ENCODE measurements at places on chromosomes 12 and 14. TPM values are rescaled to one million over a fixed set of nuclear protein-coding genes. Genes with fewer than 3 reads are reported as not detected.

DNA sequence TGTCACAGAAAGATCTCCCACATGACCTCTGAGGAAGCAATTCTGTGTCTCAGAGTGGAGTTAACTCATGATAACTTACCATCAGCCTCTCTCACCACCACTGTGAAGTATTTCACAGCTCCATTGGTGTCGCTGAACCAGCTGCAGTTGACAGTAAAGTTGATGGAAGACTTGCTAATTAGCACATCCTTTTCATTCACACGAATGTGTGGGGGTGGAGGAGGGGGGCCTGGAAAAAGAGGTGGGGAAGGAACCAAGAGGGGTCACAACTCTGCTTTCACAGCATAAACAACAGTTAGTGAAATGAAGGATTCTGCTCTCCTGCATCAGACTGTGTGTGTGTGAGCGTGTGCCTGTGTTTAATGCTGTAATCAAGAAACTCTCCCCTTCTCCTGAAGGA lies 82.1 kb downstream of the PTPRB start:
- DNase-seq, result no peak

DNA sequence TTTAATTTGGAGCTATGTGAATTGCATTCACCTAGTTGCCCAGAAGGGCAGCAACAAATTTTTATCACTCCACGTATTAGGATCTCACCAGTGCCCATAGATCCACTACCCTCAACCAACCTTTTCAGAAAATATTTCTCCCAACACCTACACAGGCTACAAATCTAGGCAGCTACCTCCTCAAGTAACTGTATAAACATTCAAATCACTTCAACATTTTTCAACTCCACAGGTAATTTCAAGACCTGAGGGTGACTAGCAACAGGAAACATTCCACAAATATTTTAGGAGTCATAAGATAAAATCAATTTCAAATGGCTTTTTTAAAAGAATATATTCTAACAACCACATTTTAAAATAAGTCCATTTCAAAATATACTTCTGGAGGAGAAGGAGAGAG lies 12.9 kb downstream of the PHLDA1 start:
- no peak for DNase-seq

GRCh38 chr12:91990525-91990924 lies 155.1 kb downstream of the BTG1 start:
- DNase-seq, result no peak

Gene EML5
- 0.23 TPM for total RNA-seq

DNA sequence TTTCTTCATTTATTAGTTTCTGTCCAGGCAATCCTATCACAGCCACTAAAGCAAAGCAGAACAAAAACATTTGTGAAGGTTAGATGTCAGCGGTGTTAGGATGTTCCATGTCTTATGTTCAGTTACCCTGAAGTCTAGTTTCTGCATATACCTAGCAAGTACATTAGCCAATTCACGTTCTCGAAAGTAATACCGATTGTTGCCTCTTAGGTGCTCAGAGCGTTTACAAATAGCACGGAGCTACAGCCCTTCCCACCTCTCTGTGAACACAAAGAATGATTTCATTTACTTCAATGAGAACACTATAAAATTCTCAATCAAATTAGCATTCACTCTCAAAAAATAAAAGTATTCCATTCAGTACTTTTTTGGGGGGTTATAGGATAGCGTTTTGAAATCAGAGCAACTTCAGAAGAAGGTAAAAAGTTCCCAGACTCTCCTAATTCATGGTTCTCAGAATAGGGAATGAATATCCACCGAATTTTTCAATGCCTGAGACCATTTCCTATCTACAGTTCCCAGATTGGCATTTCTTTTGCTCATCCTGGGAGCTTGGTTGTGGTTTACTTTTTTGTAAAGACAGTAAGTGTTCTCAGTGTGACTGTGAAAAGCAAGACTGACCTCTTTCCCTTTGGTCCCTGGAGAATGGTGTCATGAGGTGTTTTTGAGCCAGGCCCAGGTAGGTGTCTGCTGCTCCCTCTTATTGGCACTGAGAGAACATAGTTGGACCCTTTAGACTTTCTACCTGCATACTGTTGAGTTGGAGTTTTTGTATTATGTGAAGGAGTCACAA lies 488.0 kb upstream of the RGS6 start:
- DNase-seq, result no peak

Gene CCDC92
- total RNA-seq, result 12.7 TPM

DNA sequence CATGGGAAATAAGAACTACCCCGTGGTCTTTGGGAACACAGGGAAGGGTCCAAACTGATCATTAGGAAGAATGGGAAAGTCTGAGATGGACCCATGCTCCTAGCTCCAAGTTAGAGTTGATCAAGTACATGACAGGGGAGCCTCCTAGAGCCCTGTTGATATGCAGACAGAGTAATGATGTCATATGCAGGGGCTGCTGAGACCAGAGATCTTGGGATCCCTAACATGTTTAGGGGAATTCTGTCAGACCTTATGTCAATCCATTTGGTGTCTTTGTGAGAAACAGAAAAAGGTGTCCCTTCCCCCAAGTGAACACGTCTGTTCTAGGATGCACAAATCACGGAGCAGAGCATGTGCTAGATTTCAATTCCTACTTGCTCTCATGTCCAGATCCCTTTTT lies 6.6 kb downstream of the SLC25A21 start:
- no peak for DNase-seq

Gene USP44
- total RNA-seq, result 0.27 TPM

DNA sequence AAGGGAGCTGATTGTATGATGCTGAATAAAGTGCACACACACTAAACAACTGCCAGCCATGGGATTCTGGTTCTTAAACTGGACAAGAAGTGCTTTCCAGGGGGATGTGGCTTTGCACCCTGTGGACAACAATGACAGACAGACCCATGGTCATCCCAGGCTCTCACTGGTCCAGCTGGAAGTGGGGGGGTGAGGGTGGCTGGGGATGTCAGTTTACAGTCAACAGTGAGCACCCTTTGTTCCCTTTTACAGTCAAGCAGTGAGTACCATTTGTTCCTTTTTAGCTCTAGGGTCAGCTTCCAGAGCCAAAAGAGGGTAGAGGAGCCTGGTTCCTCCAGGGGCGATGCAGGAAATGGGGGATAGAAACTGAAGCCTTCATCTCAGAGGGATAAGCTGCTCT lies 100.7 kb downstream of the SMOC1 start:
- no peak for DNase-seq

- no peak for DNase-seq
Observed at GRCh38 chr14:34425095-34425851, 36.8 kb downstream of the SPTSSA start.

- DNase-seq, result peak; percentile 3
Observed at GRCh38 chr12:4356041-4356327, 23.5 kb downstream of the FGF23 start.

Gene NUAK1
- 4.9 TPM for total RNA-seq

DNA sequence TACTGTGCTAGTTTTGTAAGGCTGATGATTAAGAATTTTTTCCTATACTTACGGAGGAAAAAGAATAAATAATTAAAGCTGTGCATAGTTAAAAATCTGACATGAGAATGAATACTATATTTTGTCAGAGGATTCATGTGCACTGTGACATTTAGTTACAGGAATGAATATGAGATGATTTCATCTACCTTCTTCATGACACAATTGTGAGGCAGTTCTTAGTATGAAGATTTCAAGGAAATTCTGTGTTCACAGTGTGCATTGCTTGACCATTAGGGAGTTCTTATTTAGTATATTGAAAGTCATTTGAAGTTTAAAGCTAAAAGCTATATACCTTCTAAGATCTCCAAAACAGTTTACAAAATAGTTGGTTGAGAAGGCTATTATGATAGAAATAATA lies 70.1 kb downstream of the ATF7IP start:
- DNase-seq, result no peak

GRCh38 chr12:72111706-72112105 lies 160.5 kb upstream of the TRHDE start:
- DNase-seq, result no peak

DNA sequence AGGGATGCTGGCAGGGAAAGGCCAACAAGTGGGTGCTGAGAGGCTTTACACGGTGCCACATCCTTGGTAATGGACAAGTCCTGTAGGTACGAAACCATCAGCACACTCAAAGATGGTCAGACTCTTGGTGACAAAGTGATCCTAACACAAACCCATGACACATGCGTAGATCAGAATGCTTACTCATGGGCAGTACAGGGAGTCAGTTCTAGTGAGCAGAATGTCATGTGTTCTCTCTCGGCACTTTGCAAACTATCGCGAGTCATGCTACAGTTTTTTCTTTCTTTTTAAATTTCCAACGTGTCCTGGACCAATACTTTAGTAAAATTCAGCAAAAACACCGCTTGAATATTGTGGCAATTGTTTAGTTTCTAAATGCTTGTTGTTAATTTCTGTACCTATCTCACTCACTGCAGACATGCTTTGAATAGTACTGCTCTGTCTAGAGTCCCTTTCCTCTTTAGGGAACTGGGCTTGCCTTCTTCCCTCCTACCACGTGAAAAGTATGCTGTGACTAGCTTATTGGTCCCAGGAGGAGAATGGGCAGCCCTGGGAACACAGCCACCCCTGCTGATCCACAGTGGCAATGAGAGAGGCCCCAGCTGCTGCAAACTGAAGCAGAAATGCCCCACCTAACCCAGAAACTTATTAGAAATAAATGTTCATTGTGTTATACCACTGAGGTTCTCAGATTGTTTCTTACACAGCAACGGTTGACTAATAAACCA lies 62.4 kb downstream of the UBR7 start:
- DNase-seq, result no peak

- DNase-seq, result no peak
Observed at GRCh38 chr14:68550338-68550715, 242.5 kb downstream of the ZFP36L1 start.

- no peak for DNase-seq
Observed at GRCh38 chr12:1619587-1619986, 9.4 kb upstream of the WNT5B start.

DNA sequence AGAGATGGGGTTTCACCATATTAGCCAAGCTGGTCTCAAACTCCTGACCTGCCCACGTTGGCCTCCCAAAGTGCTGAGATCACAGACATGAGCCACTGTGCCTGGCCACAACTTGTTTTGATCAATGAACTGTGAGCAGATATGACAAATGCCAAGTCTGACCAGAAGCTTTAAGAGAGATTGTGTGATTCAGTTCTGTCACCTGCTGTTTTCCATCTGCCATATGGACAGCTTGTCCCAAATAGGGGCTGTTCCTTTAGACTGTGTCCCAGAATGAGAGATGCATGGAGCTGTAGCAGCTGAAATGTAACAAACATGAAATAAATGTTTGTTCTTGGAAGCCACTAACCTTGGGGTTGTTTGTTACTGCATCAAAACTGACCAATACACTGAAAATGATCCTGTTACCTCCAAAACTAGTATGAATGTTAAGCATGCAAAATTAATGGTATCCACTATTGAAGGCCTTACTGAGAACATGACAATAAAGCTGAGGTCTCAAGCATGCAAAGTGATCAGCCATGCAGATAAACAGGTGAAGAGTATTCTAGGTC lies 65.9 kb upstream of the MED13L start:
- DNase-seq, result no peak

DNA sequence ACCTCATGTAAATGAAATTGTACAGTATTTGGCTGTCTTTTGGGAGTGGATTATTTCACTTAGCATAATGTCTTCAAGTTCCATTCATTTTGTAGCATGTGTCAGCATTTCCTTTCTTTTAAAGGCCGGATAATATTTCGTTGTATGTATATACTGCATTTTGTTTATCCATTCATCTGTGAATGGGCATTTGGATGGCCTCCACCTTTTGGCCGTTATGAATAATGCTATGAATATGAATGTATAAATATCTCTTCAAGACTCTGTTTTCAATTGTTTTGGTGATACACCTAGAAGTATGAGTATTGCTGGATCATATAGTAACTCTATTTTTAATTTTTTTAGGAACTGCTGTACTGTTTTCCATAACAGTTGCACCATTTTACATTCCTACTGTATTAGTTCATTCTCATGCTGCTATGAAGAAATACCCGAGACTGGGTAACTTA lies 164.9 kb downstream of the DYRK2 start:
- peak; percentile 78 for DNase-seq

DNA sequence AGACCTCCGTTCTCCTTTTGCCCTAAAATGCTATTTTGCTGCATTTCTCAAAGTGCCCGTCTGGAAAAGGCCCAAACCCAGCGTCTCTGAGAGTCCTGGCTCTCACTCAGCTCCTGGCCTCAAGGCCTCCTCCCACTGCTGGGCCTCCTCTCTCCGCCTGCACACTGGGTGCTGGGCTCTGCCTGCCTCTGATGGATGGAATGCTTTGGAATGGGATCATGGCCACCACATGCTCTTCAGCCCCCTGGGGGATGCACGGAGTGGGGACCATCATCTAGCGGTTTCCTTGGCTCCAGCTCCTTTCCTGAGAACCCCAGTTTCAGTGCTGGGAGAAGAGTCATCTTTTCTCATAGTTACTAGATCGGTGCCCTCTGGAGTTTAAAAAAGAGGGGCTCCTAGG lies 65.2 kb downstream of the KDM2B start:
- no peak for DNase-seq

Gene ASCL1
- not detected for total RNA-seq

DNA sequence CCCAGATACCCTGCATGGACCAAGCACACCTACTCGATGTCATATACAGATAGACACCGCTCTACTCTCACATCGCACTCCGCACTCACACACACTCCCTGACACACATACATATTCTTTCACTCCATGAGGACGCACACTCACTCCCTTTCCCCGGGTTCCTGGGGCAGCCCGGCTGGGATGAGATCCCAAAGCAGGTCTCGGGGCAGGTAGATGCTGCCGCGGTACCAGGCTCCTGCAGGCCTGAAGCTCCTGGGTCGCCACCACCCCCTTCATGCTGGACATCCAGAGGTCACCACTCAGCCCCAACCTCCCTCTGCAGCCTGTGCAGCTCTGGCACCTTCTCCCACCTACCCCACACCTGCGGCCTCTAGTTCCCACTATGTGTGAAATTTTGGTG lies 2.3 kb downstream of the C1QL4 start:
- DNase-seq, result no peak

Gene LMNTD1
- total RNA-seq, result not detected

DNA sequence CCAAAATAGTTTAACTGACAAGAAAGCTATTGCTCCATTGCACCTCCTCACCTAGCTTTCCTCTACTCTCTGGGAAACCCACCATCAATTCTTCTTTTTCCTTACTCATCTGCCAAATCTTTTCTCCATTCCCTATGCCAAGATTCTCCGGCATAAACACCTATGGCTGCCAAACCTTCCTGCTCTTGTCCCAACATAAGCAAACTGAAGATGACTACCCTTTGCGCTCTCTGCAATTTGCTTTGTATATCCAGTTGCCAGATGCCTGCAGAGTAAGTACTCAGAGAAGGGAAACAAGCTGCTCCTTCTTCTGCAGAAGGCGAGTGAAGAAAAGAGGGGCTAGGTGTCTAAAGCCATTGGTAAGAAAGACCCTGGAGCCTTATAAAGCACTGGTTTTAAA lies 11.5 kb downstream of the PTGER2 start:
- peak; percentile 77 for DNase-seq

Gene INSM2
- total RNA-seq, result not detected

DNA sequence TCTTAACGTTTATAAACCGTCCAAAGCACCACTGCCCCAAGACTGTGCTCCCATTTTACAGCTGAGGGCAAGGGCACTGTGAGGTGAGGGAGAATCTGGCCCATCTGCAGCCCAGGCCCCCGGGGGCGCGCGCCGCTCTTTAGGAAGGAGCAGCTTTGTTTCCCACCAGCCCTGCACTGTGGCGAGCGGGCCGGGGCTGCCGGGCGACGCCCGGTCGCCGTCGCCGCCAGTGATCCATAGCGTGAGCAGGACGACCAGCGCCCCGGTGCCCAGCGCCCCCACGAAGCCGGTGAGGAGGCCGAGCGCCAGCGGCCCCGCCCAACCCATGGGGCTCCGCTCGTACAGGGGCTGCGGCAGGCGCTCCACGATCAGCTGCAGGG lies 34.6 kb downstream of the FIGNL2 start:
- no peak for DNase-seq

Gene GPX2
- not detected for total RNA-seq

GRCh38 chr12:132170637-132171292 lies 26.5 kb downstream of the NOC4L start:
- no peak for DNase-seq
